Left cardiac atrium (tissue), 4 donors: ENCODE measurements at places on chromosomes 13 and 19. TPM values are rescaled to one million over a fixed set of nuclear protein-coding genes. Genes with fewer than 3 reads are reported as not detected.

DNA sequence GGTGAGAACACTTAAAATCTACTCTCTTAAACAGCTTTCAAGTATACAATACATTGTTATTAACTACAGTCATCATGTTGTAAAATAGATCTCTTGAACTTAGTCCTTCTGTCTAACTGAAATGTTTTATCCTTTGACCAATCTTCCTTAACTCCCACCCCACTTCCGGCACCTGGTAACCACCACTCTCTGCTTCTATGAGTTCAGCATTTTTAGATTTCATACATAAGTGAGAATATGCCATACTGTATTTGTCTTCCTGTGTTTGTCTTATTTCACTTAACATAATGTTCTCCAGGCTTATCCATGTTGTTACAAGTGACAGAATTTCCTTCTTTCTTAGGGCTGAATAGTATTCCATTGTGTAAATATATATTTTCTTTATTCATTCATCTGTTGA lies 144.1 kb upstream of the TRPC4 start:
- DNase-seq = no peak

- DNase-seq = no peak
These were observed 455.4 kb downstream of the IRS2 start for GRCh38 chr13:109331011-109331433.

DNA sequence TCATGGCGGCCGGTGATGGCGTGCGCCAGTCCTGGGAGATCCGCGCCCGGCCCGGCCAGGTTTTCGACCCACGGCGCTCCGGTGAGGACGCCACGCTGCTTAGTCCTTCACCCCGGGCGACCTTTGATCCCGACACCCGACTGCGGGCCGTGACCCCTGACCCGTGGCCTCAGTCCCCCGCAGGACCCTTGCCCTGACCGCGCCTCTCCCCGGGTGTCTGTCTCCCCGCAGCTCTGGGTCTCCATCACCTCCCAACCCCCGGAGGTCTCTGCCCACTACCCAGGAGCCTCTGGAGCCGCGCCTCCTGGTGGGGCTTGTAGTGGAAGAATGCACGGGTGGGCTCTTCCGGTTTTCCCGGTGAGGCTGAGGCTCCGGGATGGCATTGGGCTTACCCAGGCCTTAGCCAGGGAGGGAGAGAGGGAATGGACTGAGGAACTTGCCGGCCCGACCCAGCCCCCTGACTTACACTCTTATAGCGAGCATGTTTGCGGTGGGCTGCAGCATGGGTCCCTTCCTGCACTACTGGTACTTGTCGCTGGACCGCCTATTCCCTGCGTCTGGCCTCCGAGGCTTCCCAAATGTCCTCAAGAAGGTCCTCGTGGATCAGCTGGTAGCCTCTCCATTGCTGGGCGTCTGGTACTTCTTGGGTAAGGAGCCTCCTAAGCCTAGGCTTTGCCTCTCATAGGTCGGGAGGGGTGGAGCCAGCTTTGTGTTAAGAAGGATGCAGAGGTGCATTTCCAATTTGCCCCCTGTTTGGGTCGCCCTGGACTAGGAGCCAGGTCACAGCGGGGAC lies 566 bp downstream of the MPV17L2 start:
- peak; percentile 41 for DNase-seq

- DNase-seq = no peak
These were observed 32.6 kb upstream of the MTIF3 start for GRCh38 chr13:27482983-27483382.

The TMEM272 gene
- total RNA-seq = 0.68 TPM

DNA sequence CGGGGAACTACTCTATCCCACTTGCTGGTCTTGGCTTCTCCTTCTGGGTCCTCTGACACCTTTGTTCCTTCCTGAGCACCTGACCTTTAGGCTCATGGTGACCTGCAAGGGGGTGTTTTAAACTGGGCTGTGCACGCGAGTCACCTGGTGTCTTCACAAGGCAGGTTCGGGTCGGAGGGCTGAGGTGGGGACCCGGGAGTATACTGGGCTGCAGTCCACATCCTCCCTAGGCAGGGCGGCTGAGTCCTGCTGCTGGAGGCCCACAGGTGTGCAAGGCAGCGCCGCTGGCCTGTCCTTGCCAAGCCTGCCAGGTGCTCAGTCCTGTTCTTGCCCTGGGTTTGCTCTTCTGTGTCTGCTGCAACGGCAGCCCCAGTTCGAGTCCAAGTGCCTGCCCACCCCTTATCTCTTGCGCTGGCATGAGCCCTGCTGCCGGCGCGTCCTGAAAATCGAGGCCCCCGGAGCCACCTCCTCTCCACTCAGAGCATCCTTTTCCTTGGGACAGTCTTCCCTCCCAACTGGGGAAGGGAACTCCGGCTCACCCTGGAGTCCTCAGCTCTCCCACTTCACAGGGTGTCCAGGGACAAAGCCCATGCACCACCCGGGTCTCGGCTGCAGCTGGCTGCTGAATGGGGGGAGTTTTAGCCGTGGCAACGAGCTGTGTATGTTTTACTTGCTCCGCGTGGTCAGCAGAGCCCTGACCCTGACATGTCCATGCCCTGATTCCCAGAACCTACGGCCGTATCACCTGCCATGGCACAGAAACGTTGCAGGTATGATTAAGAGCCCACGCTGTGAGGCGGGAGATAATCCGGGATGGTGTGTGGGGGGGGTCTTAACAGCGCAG lies 193.5 kb downstream of the TEX29 start:
- DNase-seq = no peak

DNA sequence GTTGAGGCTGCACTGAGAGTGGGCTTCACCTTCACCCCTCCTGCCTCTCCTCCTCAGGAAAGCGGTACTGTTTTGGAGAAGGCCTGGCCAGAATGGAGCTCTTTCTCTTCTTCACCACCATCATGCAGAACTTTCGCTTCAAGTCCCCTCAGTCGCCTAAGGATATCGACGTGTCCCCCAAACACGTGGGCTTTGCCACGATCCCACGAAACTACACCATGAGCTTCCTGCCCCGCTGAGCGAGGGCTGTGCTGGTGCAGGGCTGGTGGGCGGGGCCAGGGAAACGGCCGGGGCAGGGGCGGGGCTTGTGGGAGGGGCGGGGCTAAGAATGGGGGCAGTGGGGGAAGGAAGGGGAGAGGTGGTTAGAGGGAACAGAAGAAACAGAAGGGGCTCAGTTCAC lies 7.5 kb downstream of the CYP2A13 start:
- DNase-seq = no peak

The FBXW9 gene
- total RNA-seq = 1.4 TPM

The C3 gene
- 373 TPM for total RNA-seq

DNA sequence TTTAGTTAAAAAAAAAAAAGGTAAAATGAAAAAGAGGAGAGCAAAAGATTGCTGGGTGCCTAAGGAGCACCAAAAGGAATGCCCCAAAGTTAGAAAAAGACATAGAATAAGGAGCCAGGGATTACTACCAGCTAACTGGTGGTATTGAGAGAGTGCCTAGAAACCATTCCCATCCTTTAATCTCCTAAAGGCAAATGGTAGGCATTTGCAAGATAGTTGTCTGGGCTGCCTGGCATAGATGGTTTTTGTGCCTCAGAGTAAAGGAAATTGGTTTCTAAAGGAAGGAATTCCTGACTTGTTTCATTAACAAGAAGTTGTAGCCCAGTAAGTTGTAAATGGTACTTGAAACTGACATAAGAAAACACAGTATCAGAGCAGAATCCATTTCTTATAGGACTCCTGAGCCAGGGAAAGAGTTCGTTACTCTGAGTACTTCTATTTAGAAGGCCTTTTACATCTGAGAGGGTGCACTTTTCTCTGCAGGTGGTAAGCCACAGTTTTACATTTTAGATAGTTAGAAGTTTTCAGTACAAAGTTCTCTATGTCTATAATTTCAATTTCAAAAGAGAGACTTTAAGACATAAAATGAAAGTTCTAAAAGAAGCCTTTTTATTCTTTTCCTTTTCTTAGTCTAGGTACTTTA lies 92.6 kb downstream of the OLFM4 start:
- no peak for DNase-seq

- DNase-seq = no peak
These were observed 77.8 kb upstream of the SLAIN1 start for GRCh38 chr13:77619655-77620054.

The KIR2DL3 gene
- total RNA-seq = not detected

The PNMA8A gene
- 16.5 TPM for total RNA-seq

DNA sequence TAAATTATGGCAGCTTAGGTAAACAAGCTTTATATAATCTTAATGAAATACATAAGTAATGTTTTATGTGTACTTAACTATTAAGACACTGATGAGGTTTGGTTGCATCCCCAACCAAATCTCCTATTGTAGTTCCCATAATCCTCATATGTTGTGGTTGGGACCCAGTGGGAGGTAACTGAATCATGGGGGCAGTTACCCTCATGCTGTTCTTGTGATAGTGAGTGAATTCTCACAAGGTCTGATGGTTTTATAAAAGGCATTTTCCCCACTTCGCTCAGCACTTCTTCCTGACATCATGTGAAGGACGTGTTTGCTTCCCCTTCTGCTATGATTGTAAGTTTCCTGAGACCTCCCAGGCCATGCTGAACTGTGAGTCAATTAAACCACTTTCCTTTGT lies 212.7 kb downstream of the DIAPH3 start:
- DNase-seq = no peak

- DNase-seq = no peak
These were observed 160.7 kb downstream of the LMO7 start for GRCh38 chr13:75796825-75797224.

- no peak for DNase-seq
These were observed 41.8 kb downstream of the UGGT2 start for GRCh38 chr13:96011291-96011872.

The GNA15 gene
- 4.3 TPM for total RNA-seq

DNA sequence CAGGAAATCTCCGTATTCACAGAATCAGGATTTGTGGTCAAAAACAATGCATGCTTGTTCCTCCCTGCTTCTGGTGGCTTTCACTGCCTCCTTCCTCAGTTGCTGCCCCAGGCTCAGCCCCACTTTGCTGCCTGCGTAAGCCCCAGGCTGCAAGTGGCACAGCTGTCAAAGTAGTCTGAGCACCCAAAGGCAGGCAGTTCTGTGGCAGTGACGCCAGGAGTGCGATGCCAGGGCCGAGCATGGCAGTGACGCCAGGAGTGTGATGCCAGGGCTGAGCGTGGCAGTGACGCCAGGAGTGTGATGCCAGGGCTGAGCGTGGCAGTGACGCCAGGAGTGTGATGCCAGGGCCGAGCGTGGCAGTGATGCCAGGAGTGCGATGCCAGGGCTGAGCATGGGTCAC lies 77.3 kb upstream of the GPR183 start:
- no peak for DNase-seq

The ZNF776 gene
- total RNA-seq = 14.4 TPM

- peak; percentile 24 for DNase-seq
These were observed 6.8 kb downstream of the WDFY2 start for GRCh38 chr13:51590971-51591627.

DNA sequence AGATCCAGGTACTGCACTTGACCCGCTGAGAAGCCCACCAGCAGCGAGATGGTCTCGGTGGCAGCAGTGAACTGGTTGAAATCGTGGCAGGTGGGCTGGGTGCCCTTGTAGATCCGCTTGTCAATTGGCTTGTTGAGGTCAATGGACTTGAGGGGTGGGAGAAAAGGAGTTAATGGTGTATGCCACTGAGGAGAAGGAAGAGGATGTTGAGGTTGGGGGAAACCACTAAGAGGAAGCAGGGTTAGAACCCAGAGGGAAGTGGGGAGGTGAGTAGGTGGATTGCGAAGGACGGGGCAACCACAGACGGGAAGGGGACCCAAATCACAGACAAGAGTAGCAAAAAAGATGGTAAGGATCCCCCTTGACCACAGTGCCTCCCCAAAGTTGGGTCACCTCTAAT lies 1.7 kb downstream of the DMWD start:
- no peak for DNase-seq

The ZIK1 gene
- 5.2 TPM for total RNA-seq

The HIPK4 gene
- total RNA-seq = 0.10 TPM

GRCh38 chr13:68190818-68191217 lies 960.7 kb upstream of the PCDH9 start:
- DNase-seq = no peak

- no peak for DNase-seq
These were observed 584.2 kb upstream of the SLITRK1 start for GRCh38 chr13:84466461-84466860.

The SPATA13 gene
- total RNA-seq = 11.2 TPM
